ENCODE measurements at places on chromosomes 12 and 14. TPM values are rescaled to one million over a fixed set of nuclear protein-coding genes. Genes with fewer than 3 reads are reported as not detected.
A peak's percentile ranks its signal among the peaks of the same experiment; 100 is the strongest.

DNA sequence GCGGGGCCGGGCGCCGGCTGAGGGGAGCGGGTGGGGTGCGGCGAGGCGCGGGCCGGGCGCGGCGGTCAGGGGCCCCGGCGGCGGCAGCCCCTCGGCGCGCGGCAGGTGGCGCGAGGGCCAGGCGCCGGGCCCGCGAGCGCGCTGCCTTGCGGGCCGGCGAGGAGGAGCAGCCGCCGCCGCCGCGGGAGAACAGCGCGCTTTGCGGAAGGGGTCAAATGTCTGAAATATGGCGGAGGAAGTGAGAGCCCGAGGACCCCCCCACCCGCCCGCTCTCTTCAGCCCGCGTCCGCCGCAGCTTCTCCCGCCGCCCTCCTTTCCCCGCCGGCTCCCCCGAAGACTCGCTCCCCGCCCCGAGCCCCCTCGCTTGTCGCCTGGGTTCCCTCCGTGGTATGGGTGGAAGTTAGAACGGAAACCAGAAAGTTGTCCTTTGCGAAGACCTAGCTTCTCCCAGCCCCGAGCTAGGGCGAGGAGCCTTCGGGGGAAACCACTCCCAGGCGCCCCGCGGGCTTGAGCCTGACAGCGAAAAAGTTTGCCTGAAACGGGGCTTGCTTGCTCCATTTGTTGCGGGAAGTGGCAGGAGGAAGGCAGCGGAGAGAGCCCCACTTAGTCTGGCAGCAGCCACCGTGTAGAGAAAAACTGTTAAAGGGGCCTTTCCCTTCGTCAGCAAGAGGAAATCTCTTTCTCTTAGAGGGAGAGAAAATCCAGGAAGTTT, 551 bp downstream of the RAP1B start:
- H3K36me3 ChIP-seq = no peaks in the 10 kb centered on the region
- H3K27me3 ChIP-seq = no peaks in the 10 kb centered on the region
- DNase-seq = peak; percentile 86
- peak overlapping the region; percentile 96 for H3K27ac ChIP-seq
- peaks cover 35% of the 10 kb centered on the region for H3K4me1 ChIP-seq
- H3K4me3 ChIP-seq = peak overlapping the region; percentile 78

The PPFIA2 gene
- polyA plus RNA-seq = 0.24 TPM

GRCh38 chr12:97148941-97149559, 242.0 kb downstream of the NEDD1 start:
- DNase-seq = peak; percentile 69
- H3K4me1 ChIP-seq = no peaks in the 10 kb centered on the region
- H3K4me3 ChIP-seq = no peak overlapping the region
- no peaks in the 10 kb centered on the region for H3K36me3 ChIP-seq
- H3K27ac ChIP-seq = no peak overlapping the region

DNA sequence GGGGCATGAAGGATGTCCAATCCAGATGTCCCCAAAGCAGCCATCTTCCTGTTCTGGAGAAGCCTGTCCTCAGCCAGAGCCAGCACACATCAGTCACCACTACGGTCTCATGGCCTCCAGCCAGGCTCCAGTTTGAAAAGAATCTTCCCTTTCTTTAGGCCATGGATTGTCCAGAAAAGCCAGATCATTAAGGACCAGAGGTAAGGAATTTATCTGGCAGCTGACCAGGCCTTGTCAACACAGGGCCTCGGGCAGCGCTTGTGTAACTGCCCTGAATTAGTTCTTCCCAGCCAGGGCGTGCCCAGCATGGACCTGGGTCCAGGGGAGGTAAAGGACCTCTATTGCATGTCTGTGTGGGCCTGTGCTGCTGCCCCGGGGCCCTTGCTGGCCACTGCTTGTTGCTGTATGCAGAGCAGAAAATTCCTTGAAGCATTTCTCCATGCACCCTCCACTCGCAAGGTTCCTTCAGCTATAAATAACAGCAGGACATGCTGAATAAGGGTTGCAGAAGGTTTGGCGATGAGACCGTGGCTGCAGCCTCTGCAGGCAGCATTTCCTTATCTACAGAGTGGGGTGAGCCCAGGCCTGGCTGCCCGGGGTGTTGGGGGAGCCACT, 21.7 kb upstream of the VPS37B start:
- no peak overlapping the region for H3K4me3 ChIP-seq
- peak overlapping the region; percentile 24 for H3K27ac ChIP-seq
- H3K4me1 ChIP-seq = peaks cover 7% of the 10 kb centered on the region

- no peak for DNase-seq
- no peaks in the 10 kb centered on the region for H3K27me3 ChIP-seq
- H3K4me1 ChIP-seq = no peaks in the 10 kb centered on the region
- no peaks in the 10 kb centered on the region for H3K36me3 ChIP-seq
Measured at GRCh38 chr12:93664573-93665138, 12.5 kb upstream of the CRADD start.

- no peaks in the 10 kb centered on the region for H3K4me1 ChIP-seq
- no peak overlapping the region for H3K4me3 ChIP-seq
- H3K27me3 ChIP-seq = no peaks in the 10 kb centered on the region
- H3K36me3 ChIP-seq = no peaks in the 10 kb centered on the region
- no peak overlapping the region for H3K27ac ChIP-seq
- DNase-seq = no peak
Measured at GRCh38 chr14:37078131-37078530, 94.3 kb downstream of the SLC25A21 start.

- no peaks in the 10 kb centered on the region for H3K36me3 ChIP-seq
- H3K27ac ChIP-seq = no peak overlapping the region
- no peak for DNase-seq
- H3K4me1 ChIP-seq = no peaks in the 10 kb centered on the region
Measured at GRCh38 chr12:13365748-13366366, 169.3 kb downstream of the EMP1 start.

DNA sequence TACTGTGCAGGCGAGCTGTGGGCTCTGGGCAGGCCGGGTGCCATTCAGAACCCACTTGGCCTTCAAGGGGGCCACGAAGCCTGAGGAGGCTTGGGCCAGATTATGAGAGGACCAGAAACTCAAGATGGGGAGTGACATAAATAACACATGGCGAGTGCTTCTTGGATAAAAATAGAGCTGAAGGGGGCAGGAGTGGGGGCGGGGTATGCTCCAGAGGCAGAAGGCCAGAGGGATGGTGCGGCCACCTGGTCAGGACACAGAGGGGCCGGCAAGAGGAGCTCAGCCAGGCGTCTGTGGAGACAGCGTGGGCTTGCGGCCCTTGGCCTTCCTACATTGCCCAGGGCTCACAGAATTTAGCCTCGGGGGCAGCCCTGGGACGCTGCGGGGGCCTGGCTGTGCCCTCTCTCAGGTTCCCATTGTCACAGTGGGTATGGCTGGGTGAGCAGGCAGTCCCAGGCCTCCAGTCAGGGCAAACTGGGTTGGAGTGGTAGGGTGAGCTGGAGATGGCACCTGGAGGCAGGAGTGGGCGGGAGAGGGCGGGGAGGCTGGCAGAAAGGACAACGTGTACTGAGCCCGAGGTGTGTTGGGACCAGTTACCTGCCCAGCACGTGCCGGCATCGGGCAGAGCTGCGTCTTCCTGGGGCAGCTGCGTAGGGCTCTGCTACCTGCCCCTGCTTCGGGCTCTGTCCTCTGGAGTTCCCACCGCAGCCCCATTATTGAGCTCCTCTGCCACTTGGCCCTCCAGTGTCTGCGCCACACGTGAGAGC, 7.4 kb upstream of the SLC25A29 start:
- H3K27ac ChIP-seq = no peak overlapping the region
- no peak for DNase-seq
- H3K4me3 ChIP-seq = no peak overlapping the region
- peaks cover 7% of the 10 kb centered on the region for H3K4me1 ChIP-seq
- no peaks in the 10 kb centered on the region for H3K36me3 ChIP-seq

DNA sequence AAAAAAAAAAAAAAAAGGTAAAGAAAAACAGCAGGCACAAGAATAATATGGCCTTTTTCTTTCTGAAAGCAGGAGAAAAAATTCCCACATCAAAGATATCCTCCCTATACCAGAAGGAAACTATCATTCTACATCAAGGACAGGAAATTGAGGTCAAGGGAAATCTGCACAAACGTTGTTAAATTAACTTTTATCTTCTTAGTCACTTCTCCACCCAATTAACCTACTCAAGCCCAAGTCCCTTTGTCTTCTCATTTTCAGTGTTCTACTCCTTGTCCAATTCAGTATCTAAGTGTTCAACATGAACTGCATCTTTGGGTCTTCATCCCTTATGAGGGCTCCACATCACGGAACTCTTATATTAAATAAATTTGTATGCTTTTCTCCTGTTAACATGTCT, 15.7 kb downstream of the NDUFA12 start:
- H3K4me1 ChIP-seq = peaks cover 2% of the 10 kb centered on the region
- no peak for DNase-seq
- H3K27ac ChIP-seq = no peak overlapping the region
- H3K27me3 ChIP-seq = no peaks in the 10 kb centered on the region
- no peak overlapping the region for H3K4me3 ChIP-seq
- H3K36me3 ChIP-seq = peaks cover 10% of the 10 kb centered on the region

GRCh38 chr14:90575781-90576180, 179.0 kb downstream of the CALM1 start:
- H3K4me3 ChIP-seq = no peak overlapping the region
- H3K4me1 ChIP-seq = peaks cover 44% of the 10 kb centered on the region
- H3K27me3 ChIP-seq = no peaks in the 10 kb centered on the region

DNA sequence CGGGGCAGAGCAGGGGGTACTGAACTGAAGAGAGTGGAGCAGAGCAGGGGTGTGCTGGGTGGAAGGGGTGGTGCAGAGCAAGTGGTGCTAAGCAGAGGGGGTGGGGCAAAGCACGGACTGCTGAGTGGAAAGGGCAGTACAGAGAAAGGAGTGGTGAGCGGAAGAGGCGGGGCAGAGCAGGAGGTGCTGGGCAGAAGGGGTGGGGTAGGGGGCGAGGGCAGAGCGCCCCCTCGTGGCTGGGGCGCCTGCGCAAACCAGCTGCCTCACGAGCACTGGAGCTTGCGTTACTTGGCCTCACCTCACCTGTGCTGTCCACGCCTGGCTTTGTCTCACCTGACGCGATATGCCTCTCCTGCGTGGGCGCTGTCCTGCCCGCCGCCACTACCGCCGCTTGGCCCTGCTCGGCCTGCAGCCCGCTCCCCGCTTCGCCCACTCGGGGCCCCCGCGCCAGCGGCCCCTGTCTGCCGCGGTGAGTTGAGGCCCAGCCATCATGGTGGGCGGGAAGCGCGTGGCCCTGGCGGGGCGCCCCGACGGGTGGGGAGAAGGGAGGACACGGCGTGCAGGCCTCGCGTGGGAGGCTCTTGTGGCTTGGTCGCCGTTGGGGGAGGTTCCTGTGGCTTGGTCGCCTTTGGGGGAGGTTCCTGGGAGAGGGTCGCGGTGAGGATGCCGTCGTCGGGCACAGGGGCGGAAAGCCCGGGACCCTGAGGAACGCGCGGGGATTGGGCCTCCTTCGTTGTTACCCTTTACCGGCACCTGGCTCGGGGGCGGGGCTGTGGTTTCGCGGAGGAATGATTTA, at the start of gene COX8C:
TSS of gene COX8C (plus strand) at position 257 of the 796 bp plus-strand sequence. CDS start at position 344, 87 bp downstream.
- H3K27ac ChIP-seq = no peak within 1 kb of the TSS
- no peaks in the 10 kb centered on the region for H3K36me3 ChIP-seq
- no peaks in the 10 kb centered on the region for H3K27me3 ChIP-seq
- no peak within 1 kb of the TSS for H3K4me3 ChIP-seq
- DNase-seq = no peak

DNA sequence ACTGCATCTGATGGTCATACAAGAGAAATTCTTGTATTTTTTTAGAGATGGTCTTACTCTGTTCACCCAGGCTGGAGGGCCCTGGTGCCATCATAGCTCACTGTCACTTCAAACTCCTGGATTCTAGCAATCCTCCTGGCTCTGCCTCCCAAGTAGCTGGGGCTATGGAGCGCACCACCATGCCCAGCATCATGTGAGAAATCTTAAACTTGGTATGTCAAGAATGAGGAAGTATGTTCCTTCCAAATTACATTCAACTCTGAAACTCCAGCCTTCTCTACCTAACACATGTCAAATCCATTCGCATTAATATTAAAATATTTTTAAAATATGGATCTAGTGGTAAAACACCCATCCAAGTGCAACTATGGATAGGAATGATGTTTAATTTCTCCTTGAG, 27.5 kb upstream of the CDKN3 start:
- H3K27me3 ChIP-seq = no peaks in the 10 kb centered on the region
- no peak overlapping the region for H3K27ac ChIP-seq
- no peak for DNase-seq
- no peaks in the 10 kb centered on the region for H3K36me3 ChIP-seq
- peaks cover 7% of the 10 kb centered on the region for H3K4me1 ChIP-seq

All from lung (tissue), 17 donors.